ENCODE measurements at places on chromosomes 2 and 18.

DNA sequence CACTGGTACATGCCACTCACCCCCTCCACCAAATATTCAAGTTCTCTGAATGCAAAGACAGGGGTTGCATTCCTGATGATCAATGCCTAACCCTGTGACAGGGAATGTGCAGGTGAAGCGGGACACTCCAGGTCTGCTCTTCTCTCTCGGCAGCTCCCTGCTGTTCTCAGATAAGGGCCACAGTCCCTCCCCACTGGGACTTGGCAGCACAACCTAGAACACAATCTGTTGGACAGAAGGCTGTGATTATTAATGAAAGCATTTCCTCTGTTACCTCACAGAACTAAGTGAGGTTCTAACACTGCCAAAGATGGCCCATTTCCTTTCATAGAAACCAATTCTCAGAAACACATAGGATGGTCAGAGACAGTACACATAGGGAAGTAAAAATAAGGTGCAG, 42.7 kb downstream of the VSNL1 start:
- no peak for DNase-seq

DNA sequence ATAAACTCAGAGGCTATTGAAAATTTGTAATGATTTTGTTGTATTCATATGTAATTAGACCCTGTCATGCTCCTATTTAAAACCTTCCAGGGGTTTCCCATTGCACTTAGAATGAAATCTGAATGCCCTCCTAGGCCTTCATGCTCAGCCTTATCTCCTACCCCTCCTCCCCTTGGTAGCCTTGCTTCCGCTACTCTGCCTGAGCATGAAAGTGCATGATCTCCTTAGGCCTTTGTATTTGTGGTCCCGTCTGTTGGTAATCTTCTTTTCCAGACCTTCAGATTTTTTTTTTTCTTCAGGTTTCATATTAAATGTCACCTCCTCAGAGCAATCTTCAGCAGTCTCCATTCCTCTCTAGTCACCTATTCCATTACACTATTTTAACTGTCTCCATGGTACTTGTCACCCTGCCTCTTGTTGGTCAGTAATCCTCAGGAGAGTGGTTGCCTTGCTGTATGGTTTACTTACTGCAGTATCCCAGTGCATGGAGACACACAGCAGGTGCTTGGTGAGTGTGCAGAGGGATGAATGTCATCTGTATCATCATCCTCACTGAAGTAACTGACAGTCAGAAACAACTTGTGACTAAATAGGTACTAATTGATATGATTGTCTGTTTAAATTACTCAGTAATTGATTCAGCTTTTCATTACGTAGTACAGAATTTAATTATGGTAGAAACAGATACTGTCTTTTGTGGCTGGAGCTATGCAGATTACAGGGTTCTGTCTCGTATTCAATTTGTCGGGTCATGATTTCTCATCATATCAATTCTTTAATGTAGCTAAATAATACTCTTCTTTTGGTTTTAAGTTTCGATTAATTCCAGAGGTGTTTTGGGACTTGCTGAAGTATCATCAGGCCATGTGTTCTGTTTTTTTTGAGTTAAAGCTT, 63.9 kb downstream of the PHLPP1 start:
- no peak for DNase-seq

DNA sequence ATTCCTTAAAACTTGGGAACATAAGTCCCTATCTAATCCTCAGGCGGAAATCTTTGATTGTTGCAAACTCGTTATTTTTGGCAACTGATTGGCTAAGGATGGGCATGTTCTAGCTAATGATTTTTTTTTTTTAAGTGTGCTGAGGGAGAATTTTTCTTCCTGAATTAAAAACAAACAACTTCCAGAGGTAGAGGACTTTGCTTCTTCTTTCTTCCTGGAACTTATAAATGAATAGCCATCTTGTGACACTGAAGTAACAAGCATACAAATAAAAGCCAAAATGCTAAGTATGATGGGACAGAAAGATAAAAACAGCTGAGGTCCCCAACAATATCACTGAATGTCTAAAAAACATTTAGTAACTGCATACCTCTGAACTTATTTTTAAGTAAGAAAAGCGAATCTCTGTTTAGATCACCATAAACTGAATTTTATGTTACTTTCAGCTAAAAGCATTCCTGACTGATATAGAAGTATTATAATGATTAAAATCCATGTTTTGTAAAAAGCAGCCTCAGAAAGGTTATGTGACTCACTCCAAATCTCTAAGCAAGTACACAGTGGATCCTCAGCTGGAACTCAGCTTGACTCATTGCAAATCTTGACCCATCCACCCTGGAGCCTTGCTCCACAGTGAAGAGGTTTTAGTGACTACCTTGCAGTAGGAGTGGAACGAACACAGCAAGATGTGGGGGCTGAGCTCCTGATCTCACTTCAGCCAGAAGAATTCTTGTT, 344.4 kb downstream of the CLIP4 start:
- no peak for DNase-seq

GRCh38 chr2:119175517-119175916, 17.0 kb upstream of the C1QL2 start:
- no peak for DNase-seq

- DNase-seq = no peak
Measured at GRCh38 chr2:9307535-9307934, 100.9 kb downstream of the ASAP2 start.

DNA sequence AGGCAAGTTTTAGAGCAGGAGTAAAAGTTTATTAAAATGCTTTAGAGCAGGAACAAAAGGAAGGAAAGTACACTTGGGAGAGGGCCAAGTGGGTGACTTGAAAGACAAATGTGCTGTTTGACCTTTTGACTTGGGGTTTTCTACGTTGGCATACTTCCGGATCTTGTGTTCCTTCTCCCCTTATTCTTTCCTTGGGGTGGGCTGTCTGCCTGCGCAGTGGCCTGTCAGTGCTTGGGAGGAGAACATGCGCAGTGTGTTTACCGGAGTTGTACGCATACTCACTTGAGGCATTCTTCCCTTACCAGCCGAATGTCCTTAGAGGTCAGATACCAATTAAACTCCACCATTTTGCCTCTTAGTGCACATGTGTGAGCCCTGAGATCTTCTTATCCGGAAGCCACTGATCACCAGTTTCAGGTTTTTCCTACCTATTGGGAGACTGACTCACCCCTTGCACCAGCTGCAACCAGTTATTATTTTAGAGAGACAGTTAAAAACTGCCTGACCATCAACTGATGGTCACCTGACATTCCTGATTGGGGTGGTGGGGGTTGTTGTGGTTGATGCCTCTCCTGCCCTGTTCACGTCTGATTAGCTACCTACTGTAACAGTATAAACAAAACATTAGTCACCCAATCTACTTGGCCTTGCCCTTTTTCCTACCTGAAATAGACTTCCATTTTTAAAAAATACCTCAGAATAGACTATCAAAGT, 67.5 kb downstream of the NYAP2 start:
- no peak for DNase-seq

DNA sequence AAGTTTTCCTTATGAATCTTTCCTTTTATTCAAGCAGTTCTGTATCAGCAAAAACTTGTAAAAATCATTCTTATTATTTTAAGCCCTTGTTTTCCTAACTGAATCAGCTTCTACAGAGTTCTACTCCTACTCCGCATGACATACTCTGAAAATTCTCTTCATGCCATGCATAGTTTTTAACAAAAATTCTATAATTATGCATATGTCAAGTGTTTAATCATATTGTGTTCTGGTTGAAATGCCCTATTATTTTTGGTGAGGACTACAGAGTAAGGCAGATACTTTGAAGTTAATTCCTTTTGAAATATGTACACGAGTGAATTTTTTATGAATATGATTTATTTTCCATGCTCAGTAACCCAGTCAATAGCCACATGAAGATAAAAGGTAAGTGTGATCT, 28.8 kb downstream of the ANKRD30B start:
- no peak for DNase-seq

GRCh38 chr2:72326759-72327158, 179.1 kb upstream of the CYP26B1 start:
- no peak for DNase-seq

DNA sequence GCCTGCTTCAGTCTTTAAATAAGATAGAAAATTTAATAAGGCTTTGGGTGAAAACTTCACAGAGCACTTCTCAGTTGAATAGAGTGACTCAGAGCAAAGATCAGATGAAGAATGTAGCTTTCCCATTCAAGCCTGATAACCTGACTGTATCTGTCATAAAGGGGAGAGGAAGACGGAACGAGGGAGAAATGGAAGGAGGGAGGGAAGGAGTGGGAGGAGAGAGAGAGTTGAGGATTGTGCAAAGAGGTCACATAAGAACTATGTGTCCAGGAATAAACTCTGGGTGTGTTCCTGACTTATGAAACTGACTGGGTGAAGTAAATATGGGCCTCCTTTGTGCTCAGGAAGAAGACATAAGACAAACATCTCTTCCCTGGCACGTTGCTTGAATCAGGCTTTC, 385.5 kb downstream of the LPIN1 start:
- DNase-seq = no peak

GRCh38 chr2:522776-523175, 154.4 kb downstream of the TMEM18 start:
- no peak for DNase-seq

- no peak for DNase-seq
Measured at GRCh38 chr2:134372611-134373131, 118.8 kb downstream of the MGAT5 start.

DNA sequence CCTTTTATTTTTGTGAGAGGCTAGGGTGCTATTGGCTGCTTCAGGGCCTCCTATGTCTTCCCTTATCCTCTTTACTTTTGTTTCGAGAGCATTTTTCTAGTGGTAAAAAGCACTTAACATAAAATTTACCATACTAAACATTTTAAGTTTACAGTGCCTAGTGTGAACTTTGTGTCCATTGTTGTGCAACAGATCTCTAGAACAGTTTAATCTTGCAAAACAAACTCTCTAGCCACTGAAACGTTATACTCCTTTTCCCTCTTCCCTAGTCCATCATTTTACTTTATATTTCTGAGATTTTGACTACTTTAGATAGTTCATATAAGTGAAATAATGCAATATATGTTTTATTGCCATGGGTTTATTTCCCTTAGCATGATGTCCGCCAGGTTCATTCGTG, 580.6 kb downstream of the THSD7B start:
- no peak for DNase-seq

- no peak for DNase-seq
Measured at GRCh38 chr2:24538720-24539119, 47.7 kb downstream of the NCOA1 start.

GRCh38 chr2:12755384-12755783, 38.6 kb downstream of the TRIB2 start:
- no peak for DNase-seq

DNA sequence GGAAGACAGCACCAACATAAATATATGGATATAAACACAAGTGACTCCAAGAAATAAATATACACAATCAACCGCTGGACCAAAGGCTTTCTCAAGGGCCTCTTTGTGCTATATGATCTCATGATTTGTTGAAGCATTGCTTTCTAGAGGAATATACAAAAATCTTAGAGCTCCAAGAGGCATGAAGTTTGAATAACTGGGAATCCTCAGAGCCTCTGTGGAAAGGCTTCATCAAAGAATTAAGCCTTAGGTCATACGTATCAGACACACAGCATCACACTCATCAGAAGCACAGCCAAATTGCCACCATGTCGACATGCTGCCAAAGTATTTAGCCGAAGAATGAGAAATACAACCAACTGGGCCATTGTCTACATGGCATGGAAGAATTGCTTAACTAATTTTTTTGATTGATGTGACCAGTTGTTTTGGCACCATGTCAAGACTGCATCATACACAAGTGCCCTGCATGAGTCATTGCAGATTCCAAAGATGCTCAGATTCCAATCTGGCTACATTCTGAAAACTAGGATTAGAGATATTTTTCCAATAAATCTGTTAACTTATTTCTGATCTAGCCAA, 860.6 kb upstream of the ZEB2 start:
- no peak for DNase-seq

DNA sequence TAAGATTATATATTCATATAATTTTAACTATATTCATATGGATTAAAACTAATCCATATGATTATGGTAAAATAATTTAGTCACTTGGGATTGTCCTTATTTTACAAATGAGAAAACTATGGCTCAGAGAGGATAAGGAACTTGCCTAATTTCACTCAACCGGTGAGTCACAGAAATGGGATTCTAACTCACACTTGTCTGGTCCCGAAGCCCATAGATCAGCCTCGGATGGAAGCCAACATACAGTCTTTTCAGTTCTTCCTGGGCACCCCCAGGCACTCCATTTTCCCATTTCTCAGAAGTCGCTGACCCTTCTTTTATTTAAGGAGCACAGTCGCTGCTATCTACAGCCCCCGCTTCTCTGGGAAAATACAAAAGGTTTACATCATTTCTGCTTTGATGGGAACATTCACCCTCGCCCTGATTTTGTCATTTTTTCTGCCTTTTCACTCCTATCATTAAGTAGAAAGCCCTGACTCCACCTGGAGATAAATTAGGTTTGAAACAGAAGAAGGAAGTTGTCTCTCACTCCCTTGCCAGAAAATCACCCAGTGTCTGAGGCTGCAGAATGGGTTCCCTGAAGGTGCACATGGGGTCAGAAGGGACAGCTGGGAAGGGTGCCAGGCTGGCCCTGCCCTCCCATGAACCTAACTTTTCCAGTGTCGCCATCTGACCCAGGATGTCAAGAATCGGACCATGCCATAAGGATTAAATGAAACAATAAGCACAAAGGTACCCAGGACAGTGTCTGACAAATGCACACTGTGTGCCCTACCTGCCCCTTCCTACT, 36.6 kb downstream of the CYP1B1 start:
- DNase-seq = no peak

- DNase-seq = peak; percentile 77
Measured at GRCh38 chr2:202265467-202266277, at the start of gene NOP58. TSS of gene NOP58 (plus strand) at chr2:202265763. CDS start at chr2:202265942, 179 bp downstream.
